ENCODE measurements at places on chromosomes 2 and 18.

DNA sequence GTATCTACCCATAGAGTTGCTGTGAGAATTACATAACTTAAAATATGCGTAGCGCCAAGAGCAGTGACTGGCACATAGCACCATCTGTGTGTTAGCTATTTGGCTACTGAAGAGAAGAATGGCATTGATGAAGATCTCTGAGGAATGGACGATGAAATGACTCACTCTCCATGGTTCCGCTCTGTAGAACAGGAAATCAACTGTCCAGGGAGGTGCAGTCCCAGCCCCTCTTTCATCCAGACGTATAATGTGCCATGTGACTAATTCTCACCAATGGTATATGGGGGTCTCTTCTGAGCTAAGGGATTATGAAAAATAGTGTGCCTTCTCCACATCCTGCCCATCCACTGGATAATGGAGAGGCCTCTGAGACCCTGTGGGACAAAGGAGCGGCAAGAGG, 254.8 kb downstream of the CYP26B1 start:
- DNase-seq, result no peak

DNA sequence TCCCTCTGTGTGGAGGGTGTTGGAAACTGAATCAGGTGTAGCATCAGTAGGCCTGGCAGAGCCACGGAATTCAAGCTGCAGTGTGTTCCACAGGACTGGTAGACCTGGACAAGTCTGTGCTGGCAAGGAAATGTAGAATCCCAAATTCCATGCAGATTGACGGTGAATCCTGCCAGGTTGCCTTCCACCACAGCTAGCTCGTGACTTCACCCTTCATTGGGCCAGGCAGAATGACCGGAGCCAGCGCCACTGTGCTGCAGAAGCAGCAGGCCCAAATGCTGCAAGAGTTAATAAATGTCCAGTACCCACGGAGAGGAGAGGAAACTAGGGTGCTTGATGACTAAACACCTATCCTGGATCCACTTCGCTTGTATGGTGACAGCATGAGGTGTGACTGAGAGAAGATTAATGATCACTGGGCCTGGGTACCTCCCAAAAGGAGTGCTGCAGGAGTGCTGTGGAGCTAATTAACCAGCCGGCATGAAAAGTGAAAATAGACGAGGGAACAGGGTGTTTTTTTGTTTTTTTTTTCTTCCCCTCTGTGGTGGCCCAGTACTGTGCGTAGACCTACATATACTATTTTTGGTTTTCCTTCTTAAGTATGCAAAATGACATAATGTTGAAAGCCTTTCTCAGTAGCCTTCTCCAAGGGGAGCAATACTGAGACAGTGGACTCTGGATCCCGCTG, 122.2 kb downstream of the TANC1 start:
- no peak for DNase-seq

GRCh38 chr18:60508108-60508507, 135.5 kb upstream of the MC4R start:
- no peak for DNase-seq

DNA sequence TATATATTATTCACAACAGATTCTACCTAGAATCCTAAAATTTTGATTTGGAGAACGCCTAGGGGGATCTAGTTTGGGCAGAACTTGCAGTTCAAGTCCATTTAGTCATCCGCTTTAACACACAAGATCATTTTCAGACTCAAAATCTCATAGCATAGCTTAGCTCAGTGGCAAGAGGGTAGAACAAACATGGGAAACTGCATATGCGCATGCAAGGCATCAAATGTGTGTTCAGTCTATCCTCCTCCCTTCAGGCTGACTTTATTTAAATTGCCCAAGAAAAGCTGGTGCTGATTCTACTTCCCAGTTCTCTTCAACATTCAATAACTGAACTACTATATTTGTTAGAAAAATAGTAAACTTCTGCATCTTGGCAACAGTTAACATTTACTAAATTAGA, 79.6 kb upstream of the NRXN1 start:
- no peak for DNase-seq

GRCh38 chr2:175631245-175631623, 370.8 kb downstream of the LNPK start:
- no peak for DNase-seq

DNA sequence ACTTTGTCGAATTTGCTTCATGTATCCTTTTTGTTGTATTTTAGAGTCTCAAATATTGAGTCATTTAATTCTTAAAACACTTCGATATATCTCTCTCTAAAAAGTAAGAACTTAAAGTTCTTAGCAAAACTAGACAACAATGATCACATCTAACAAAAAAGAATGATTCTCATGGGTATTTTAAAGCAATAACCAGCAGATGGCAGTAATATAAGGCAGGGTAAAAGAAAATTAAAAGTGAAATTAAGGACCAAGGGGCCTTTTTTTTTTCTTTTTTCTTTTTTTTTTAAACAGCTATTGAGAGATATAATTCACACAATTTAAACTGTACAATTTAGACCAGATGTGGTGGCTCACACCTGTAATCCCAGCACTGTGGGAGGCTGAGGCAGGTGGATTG, 9.9 kb upstream of the AOX1 start:
- DNase-seq, result peak; percentile 17

DNA sequence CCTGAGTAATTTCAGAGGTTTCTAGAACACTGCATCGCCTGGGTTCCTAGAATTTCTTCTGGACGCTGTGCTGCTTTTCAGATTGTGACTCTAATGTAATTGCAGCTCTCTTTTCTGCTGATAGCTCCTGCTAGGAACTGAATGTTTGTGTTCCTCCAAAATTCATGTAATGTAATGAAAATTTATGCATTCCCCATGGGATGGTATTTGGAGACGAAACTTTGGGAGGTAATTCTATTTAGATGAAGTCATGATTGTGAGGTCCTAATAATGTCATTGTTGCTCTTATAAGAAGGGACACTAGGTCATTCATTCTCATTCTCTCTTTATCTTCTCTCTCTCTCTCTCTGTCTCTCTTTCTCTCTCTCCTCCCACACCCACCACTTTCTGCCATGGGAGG, 223.9 kb upstream of the DOK6 start:
- no peak for DNase-seq

DNA sequence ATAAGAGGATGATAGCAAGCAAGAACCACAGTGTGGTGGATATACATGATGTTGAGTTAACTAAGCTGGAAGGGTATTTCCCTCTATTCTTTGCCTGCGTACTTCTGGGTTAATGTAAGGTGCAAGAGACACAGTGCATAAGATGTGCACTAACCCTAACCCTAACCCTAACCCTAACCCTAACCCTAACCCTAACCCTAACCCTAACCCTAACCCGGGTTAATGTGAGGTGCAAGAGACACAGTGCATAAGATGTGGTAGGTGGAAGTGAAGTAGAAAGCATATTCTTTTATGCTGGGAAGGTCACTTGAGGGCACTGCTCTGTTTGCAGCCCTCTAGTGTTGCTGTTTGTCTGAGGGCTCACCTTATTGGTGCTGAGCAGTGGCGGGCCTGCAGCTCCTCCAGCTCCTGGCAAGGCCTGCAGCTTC, 181.5 kb upstream of the ITGA4 start:
- no peak for DNase-seq

DNA sequence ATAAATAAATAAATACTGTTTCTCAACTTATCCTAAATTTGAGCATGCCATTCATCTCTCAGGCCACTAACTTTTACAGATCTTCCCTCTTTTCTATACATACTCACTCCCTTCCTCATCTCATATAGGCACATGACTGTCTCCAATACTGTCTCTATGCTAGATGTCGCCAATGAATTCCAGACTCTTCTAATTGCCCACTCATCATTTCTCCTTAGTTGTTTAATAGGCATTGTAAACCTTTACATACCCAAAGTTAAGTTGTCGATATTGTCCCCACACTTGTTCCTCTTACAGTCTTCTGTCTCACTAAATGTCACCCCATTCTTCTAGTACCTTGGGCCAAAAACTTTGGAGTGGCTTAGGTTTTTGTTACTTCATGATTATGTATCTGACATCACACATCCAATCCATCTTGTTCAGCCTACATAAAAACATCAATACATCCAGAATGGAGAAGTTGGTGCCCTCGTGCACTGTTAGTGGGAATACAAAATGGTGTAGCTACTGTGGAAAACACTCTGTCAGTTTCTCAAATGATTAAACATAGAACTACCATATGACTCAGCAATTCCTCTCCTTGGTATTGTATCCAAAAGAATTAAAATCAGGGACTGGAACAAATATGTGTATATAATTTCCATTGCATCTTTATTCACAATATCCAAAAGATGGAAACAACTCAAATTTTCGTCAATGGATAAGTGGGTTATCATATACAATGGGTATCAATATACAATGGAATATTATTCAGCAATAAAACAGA, 935.1 kb downstream of the SLC4A3 start:
- no peak for DNase-seq

- no peak for DNase-seq
Observed at GRCh38 chr18:21678859-21679258, 25.7 kb downstream of the ABHD3 start.

DNA sequence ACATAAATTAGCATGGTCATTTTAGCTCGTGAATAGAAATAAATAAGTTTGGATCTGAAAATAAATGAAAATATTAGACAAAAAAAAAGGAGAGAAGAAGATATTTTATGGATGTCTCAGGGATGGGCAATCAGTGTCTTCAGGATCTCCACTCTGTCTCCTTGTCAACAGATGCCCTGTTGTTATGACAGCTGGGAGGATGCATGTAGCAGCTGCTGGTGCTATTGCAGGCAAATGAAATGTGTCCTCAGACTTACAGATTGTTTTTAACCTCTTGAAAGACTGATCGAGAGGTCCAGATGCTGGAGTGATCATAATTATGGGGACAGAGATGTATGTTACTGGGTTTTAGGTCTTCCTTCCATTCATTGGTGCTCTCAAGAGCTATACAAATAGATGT, 24.7 kb upstream of the ARL4C start:
- no peak for DNase-seq

GRCh38 chr2:144194326-144195071, 325.4 kb downstream of the ZEB2 start:
- no peak for DNase-seq

GRCh38 chr2:38149531-38149930, 73.6 kb upstream of the CYP1B1 start:
- DNase-seq, result no peak

GRCh38 chr2:102342888-102343287, 12.7 kb upstream of the IL18R1 start:
- no peak for DNase-seq

DNA sequence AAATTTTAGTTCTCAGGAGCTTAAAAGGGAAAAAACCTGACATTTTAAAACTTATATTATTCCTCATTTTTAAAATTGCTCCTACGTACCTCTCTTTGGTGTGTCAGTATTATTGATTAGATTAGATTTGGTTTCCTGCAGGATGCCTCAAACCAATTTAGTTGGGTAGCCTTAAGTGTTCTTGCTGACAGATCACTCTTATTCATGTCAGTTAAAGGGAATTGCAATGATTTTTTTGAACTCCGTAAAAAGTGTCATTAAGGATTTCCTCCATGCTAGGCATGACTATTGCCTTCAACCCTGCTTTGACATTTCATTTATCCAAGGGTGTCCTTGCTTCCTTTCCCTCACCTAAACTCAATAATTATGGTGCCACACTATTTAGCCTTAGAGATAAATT, 149.0 kb upstream of the CDH7 start:
- no peak for DNase-seq

- no peak for DNase-seq
Observed at GRCh38 chr2:146994246-146994645, 850.6 kb upstream of the ACVR2A start.

- no peak for DNase-seq
Observed at GRCh38 chr2:82317012-82317411, 2012.5 kb upstream of the LRRTM1 start.

GRCh38 chr2:128370468-128371247, 52.0 kb upstream of the HS6ST1 start:
- no peak for DNase-seq

DNA sequence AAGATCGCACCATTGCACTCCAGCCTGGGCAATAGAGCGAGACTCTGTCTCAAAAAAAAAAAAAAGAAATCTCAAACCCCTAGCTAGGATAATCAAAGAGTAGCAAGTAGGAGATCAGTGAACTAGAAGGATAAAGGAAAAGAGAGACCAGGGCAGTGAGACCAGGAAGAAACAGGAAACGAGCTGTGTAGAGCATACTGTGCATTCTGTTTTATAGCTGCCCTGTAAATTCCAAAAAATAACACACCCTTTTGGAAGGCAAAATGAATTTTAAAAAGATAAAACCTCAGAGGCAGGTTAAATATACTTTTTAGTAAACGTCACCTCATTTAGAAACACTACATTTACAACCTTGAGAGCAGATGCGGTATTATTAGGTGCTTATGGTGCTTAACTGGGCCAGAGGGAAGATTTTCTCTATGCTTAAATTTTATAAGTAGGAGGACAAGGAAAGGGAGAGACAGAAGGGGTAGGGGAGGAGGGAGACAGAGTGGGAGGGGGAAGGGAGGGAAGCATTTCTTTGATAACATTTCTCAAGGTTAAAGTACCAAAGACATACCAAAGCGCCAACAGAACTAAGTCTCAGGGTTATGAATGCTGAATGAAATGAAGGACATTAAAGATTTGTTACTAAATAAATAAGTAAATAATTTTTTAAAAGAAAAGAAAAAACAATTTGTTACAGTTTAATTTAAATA, 30.1 kb downstream of the FEZ2 start:
- no peak for DNase-seq

GRCh38 chr18:72674710-72675109, 130.6 kb upstream of the CBLN2 start:
- DNase-seq, result no peak

- no peak for DNase-seq
Observed at GRCh38 chr2:14602309-14602708, 30.2 kb upstream of the LRATD1 start.

GRCh38 chr18:31657823-31658669, 26.3 kb downstream of the B4GALT6 start:
- DNase-seq, result no peak

GRCh38 chr2:134351899-134352298, 98.0 kb downstream of the MGAT5 start:
- DNase-seq, result no peak

DNA sequence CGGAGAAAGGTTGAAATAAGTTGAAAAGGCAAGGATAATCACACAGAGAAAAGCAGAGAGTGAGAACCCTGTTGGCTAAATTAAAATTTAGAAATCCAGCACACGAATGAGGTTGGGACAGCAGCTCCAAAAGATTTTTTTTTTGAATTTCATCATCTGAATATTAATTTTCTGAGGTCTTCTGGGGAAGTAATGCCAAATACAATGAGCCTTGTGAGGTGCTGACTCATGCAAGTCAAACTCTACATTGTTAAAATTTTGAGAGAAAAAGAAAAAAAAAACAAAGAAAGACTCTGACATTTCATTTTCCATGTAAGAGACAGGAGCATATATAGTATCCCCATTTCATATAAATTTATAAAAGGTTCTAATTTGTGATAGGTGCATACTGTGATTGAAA, 614.2 kb upstream of the CDH2 start:
- no peak for DNase-seq

- DNase-seq, result no peak
Observed at GRCh38 chr2:10779776-10780490, 32.7 kb downstream of the PDIA6 start.

Measured in NCI-H460 (cell line).